ENCODE measurements at places on chromosomes 2 and 18.

DNA sequence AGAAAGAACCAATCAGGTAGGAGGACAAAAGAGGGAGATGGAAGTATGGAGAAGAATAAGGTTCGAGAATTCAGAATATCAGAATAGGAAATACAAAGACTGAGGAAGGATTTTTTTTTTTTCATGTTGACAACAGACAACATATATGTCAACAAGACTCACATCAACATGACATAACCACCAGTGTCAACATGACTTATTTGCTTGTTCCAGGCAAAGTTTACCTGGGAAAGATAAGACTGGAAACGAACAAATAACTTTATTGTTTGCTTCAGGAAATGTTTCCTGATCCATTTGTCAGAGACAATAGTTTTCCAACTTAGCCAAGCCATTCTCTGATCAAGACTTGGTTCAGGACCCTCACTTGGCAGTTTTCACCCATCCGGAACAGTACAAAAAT, 321.9 kb upstream of the NETO1 start:
- no peak for DNase-seq

- DNase-seq = no peak
Observed at GRCh38 chr2:53829273-53829979, 30.3 kb downstream of the GPR75 start.

DNA sequence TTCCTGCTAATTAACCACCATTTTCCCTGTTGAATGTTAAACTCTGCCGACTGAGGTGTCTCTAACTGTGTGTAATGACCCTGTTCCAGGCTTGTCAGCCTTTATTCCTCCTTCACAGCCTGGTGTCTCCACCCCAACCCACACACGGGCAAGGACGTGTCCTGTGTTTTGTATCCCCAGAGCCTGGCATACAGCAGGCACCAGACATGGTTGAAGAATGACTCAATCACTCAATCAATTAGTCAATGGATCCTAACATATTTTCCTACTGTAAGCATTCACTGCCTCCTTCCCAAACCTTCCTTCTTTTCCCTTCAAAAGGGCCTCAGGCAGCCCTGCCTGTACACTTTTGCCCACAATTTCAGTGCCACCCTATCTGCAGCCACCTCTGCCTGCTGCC, 2.7 kb upstream of the TNS1 start:
- DNase-seq = no peak

DNA sequence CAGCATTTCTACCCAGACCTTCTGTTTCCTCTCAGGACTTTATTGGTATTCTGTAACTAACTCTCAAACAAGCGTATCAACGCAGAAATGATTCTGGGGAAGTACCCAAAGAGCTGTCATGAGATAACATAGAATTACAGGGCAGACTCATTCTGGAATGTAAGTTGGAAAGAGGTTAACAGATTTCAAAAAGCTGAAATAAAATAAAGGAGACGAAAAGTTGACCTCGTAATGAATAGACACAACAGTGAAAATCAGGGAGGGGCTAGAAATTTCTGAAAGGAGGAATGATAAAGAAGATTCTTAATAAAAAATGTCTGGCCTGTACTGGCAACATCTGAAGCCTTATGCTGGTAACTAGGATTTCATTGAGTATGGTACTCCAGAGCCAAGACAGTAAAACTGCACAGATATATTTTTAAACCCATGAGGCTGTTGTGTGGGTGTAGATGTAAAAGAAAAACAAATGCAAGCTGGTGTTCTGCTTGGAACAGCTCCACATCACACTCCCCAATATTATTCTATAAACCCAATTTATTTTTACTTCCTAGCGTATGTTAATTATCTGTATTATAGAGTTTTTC, 23.9 kb downstream of the RBMS1 start:
- peak; percentile 28 for DNase-seq

DNA sequence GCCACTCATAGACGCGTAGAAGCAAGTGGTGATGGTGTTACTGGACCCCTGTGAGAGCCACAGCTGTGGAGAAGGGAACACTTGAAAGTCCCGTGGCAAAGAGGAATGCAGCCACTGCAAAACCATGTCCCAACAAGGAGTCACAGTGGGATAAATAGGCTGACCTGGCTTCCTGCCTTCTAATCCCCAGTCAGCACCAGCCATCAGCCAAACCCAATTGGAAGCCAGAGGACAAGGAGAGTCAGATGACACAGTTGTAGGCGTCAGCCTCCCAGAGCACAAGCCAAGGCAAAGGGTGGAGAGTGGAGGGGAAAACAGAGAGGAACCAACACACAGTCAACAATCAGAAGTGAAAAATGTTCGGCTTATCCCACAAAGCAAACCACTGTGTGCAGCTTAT, 5.5 kb upstream of the CYBRD1 start:
- no peak for DNase-seq

- DNase-seq = no peak
Observed at GRCh38 chr2:205473791-205474190, 208.5 kb upstream of the NRP2 start.

DNA sequence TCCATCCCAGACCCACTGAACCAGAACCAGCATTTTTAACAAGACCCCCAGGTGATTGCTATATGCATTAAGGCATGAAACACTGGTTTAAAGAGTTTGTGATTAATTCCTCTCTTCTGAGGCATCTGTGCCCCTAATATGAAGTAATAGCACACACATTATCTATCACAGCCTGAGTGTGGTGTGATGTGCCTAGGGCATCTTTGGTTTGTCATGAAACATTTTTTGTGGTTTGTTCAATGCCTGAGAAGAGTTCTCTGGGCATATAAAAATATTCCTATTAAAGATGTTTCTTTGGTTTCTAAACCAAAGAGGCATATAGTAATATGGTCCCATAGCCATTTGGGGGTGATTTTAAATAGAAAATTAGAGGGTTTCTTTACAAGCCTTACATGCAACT, 221.7 kb upstream of the SPOPL start:
- DNase-seq = no peak

GRCh38 chr2:36466135-36466534, 110.6 kb downstream of the CRIM1 start:
- DNase-seq = no peak

- DNase-seq = no peak
Observed at GRCh38 chr2:197191177-197191939, 119.2 kb downstream of the ANKRD44 start.

DNA sequence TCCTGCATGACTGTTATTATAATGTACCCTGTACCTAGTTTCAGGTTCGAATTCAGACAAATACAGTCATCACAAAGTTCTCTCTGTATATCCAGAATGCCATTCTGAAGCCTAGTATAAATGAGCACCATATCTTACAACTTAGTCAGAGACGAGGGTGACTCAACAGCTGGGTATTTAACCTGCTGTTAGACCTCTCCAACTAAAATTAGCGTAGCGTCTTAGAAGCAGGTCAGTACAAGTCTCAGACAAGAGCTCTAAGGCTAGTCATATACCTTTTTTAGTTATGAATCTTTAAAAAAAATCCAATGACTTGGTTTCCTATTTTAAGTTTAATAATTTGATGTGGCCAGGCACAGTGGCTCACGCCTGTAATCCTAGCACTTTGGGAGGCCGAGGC, 74.1 kb downstream of the CABYR start:
- peak; percentile 80 for DNase-seq

GRCh38 chr2:176268976-176269318, 295 bp upstream of the MTX2 start:
- DNase-seq = no peak

DNA sequence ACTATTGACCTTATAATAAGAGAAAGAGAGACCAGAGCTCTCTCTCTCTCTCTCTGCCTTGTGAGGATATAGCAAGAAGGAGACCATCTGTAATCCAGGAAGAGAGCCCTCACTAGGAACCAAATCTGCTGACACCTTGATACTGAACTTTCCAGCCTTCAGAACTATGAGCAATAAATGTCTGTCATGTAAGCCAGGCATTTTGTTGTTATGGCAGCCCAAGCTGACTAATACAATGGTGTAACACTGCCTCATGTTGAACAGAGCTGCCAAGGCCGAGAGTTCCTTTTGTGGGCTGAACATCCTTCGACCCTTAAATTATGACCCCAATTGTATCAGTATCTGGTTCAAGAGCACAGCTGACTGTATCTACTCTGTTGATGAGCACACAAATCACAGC, 108.0 kb downstream of the LRRC30 start:
- DNase-seq = no peak

DNA sequence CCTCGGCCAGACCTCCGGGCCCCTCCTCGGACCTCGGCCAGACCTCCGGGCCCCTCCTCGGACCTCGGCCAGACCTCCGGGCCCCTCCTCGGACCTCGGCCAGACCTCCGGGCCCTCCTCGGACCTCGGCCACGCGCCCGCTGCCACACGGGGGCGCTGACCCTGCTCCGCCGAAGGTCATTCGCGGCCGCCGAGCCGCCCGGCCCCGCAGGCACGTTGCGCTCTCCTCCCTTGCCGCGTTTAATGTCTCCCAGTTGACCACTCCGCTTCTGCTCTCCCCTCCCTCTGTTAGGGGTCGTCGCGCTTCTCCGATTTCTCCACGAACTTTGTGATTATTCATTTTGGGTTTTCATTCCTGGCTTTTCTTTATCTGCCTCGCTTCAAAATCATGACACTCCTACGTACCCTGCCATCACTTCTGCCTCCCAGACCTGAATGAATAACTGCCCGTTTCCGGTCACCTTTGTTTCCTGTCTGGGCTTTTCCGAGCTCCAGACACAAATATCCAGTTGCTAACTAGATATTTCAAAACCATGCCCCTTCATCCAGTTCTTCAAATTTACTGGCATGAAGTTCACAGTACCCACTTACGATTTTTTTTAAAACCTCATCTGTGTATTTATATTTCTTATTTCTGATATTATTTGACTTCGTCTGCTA, 14.8 kb upstream of the COLEC12 start:
- no peak for DNase-seq

Data from fibroblast of skin of right quadriceps (primary cell).